Activated naive CD4-positive, alpha-beta T cell treated with anti-CD3 and anti-CD28 coated beads for 36 hours (primary cell): ENCODE measurements at places on chromosomes 5 and 9. TPM values are rescaled to one million over a fixed set of nuclear protein-coding genes. Genes with fewer than 3 reads are reported as not detected.

The WDR31 gene
- 0.88 TPM for total RNA-seq

GRCh38 chr9:70683841-70684240 lies 269.4 kb upstream of the KLF9 start:
- DNase-seq: no peak

The PRRX2 gene
- total RNA-seq: 0.83 TPM

- no peak for DNase-seq
These were observed 7.0 kb downstream of the TRMT10B start for GRCh38 chr9:37760416-37761161.

DNA sequence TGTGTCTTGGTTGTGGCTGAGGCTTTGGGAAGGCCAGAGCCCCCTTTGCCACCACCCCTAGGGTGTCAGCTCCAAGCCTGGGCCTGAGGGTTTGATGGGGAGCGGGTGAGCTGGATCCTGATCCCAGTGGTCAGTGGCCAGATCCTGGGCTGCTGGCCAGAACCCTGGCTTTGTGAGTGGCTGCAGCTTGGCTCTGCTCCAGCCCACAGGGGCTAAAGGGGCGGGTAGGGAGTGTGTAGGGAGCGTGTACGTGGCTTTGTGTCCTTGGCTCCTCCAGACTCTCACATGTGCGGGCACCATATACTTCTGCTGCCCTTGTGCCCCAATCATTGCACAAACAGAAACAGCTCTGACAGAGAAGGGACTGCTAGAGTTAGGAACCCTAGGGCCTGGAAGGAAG lies 1.2 kb upstream of the IL11RA start:
- no peak for DNase-seq

DNA sequence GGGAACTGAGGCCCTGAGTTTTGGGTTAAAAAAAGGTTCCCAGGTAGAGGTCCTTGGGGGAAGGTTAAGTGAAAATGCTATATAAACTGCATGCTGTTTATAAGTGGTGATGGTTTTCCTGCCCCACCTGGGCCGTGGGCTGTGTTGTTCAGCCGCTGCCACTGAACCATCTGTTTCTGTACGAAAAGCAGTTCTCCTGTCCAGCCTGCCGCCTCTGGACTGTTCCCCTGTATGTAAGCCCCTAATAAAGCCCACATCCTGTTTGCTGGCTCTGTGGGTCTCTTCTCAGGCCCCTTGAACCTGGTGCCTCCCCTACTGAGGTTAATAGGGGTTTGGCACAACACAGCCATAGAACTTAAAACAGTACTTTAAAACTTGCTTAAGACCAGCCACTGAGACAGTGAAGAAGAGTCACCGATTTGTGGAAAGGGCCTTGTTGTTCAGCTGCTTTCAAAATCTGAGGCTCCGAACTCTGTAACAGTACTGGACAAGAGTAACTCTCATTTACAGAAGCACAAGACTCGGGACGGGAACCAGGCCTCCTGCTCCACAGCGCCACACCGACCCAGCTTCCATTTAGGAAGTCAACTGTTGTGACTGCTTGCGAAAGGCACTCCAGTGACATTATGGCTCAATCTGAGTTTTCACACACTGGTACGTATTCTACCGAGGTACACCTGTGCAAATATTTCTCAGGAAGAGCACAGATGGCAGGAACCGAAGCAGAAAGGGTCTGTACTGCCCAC lies 192.5 kb downstream of the CDK5RAP2 start:
- no peak for DNase-seq

DNA sequence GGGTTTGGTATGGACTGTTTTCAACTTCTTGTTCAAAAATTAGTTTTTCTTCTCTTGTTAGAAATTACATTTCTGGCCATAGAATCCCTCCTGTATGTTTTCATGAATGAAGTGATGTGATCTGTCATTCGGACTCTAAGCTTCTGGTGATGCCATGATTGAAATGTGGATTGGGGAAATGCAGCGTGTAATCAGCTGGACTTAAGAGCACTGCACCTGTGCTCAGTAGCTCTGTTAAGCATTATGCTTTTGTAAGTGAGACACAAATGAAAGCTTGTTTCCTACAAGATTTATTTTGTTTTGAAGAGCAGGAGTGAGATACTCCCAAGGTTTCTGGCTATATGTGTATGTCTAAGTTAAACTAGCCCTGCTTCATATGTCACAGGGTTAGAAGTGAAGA lies 24.0 kb upstream of the FAM120AOS start:
- DNase-seq: no peak

The SPATA31E1 gene
- not detected for total RNA-seq

DNA sequence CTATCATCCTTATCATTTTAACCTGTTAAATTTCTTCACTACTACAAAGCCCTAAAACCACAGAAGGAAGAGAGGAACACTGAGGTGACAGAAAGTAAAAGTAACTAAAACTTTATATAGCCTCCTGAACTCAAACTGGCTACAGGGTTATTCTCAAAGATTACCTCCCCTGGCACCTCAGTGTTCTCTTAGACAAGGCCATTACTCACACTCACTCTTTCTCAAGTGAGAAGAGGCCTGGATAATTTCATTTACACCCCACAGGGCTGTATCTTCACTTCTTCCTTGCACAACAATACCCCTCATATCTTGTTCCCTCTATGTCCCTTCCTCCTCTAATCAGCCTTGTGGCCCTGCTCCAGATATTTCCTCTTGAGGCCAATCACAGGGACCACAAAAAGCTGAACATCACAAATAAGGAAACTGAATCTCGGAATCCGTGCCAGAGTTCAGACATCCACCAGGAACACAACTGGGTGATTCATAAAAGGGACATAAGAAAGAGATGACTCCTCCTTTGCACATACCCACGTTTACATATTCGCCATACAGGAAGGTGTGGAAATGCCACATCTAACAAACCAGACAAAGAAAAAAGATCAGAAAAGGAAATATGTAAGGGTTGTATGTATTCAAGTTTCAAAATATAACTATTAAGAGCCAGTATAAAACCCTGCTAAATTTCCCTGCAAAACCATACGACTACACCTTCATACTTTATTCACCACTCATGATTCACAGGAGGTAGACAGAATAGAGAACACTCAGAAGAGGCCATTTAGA lies 1.7 kb upstream of the KLHL3 start:
- peak; percentile 58 for DNase-seq

DNA sequence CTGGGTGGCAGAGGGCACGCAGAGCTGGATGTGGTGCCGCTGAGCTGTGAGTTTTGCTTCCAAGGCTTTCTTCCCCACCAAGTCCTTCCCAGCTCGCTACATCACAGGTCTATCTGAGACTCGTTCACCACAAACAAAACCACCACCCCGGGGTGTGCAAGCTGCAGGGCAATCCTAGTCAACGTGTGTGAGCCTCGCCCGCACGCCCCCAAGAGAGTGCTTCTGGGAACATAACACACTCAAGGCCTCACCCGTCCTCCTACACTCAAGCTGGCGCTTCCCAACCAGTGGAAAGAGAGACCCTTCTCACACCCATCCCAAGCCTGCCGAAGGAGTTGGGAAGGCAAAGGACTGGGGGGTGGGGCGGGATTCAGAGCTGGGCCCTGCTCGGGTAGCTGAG lies 10.6 kb downstream of the SNAPC4 start:
- DNase-seq: no peak

- no peak for DNase-seq
These were observed 42.7 kb downstream of the SVEP1 start for GRCh38 chr9:110536822-110537221.

DNA sequence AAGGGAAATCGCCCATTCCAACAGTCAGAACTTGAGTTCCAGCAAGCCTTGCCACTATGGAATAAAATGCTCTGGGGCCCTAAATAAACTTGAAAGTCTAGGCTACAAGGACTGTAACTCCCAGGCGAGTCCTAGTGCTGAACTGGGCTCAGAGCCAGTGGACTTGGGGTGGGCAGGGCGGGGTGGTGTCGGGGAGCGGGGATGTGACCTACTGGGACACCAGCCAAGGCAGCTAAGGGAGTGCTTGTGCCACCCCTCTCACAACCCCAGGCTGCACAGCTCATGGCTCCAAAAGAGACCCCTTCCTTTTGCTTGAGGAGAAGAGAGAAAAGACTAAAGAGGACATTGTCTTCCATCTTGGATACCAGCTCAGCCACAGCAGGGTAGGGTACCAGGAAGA lies 61.5 kb downstream of the MEIKIN start:
- no peak for DNase-seq

DNA sequence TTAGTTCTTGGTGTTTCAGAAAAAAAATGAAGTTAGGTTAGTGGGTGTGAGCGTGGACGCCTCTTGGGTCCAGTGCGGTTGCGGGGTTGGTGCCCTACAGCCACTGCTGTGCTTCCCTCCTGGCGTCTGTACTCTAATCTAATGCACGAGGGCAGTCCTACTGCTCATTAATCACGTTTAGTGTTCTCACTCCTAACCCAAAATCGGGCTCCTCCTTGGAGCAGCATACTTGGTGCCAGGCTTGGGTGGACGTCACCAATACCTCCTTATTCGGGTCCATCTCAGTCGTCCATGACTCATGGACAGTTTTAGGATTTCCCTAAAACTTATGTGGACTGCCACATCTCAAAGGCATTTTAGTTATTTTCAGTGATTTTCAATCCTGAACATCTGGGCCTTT lies 41.6 kb downstream of the TRIO start:
- DNase-seq: no peak
